Activated T-helper 1 cell treated with Interleukin-2 at 50 U/mL for 16 hours (primary cell): ENCODE measurements at places on chromosomes 7 and 10.

GRCh38 chr10:17238445-17239291 is 10.6 kb downstream of the VIM start:
- no peak for DNase-seq

DNA sequence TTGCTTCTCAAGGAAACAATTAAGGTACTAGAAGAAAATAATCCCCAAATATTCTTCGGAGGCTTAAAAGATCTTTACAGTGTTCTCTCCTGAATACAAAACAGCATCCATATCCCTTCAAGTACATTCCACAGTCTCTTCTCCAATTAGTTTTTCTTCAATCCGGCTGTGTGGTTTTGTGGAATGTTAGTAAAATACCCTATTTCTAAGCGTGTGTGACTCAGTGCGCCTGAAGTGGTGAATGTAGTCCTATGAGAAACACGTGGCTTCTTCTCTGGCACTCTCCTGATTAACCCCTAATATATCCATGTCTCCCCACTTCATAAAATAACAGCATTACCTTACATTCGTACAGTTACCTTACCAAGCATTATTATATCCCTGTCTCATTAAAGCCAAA is 570.2 kb downstream of the ARL4A start:
- no peak for DNase-seq

DNA sequence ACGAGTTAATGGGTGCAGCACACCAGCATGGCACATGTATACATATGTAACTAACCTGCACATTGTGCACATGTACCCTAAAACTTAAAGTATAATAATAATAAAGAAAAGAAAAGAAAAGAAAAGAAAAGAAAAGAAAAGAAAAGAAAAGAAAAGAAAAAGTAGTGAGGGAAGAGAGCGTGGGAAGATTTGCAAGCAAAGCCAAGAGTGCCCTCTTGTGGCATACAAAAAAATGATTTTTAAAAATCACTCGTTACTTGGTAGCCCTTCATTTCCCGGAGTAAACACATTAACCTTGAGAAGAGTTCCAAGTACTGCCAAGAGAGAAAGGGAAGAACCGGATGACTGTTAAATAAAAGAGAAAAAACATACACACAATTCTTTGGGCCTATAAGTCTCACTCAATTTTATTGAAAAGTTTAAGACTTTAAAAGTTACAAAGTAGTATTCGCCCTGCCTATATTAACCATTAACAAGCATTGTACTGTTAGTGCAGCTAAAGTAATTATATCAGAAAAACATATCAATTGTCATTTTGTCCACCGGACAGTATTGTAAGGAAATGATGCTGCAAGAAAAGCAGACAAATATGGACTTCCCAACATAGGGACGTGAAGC is 6.2 kb upstream of the CH25H start:
- DNase-seq: no peak

DNA sequence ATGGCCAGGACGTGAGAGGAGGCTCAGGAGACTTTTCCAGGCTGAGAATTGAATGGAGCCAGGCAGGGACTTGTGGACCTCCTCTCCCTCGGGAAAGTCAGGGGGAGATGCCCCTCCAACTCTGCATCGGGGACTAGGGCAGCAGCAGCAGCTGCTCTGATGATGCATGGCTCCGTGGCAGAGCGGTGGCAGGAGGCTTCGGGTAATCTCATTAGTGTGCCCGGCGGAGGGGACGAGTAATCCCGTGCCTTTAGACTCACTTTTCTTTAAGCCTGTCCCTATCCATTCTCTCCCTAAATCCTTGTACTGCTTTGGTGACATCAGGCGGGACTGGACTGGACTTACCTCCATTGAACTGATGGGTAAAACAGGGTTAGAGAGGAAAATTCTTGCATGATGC is 75.1 kb downstream of the ZMIZ1 start:
- no peak for DNase-seq

GRCh38 chr10:131710142-131710861 is 190.5 kb upstream of the PPP2R2D start:
- DNase-seq: no peak

GRCh38 chr7:130956417-130957136 is 222.6 kb upstream of the KLF14 start:
- no peak for DNase-seq

- DNase-seq: no peak
Observed at GRCh38 chr10:6774406-6774805, 194.3 kb upstream of the PRKCQ start.
